CD4-positive, alpha-beta T cell treated with Interleukin-4 for 1 hour (primary cell): ENCODE measurements at places on chromosomes 11 and 22.

- no peak for DNase-seq
Observed at GRCh38 chr11:123122341-123122740, 60.4 kb upstream of the HSPA8 start.

- no peak for DNase-seq
Observed at GRCh38 chr11:36264011-36264972, 24.9 kb downstream of the COMMD9 start.

GRCh38 chr11:86722006-86722405 lies 49.6 kb upstream of the ME3 start:
- no peak for DNase-seq

- no peak for DNase-seq
Observed at GRCh38 chr11:86408845-86409244, 34.2 kb downstream of the CCDC81 start.
